ENCODE measurements at places on chromosomes 5 and 9. TPM values are rescaled to one million over a fixed set of nuclear protein-coding genes. Genes with fewer than 3 reads are reported as not detected.

PCDHB13 gene
- 16.1 TPM for total RNA-seq

SPATA31A3 gene
- not detected for total RNA-seq

CSF1R gene
- 76.3 TPM for total RNA-seq

SPINK13 gene
- not detected for total RNA-seq

SH3GL2 gene
- not detected for total RNA-seq

AUH gene
- total RNA-seq: 36.1 TPM

NIM1K gene
- total RNA-seq: 0.85 TPM

GRCh38 chr9:126532951-126533925 lies 80.5 kb upstream of the LMX1B start:
- DNase-seq: no peak

- DNase-seq: no peak
Observed at GRCh38 chr5:108942701-108943100, 195.0 kb downstream of the FER start.

- no peak for DNase-seq
Observed at GRCh38 chr9:34983209-34983608, 6.3 kb upstream of the DNAJB5 start.

DNA sequence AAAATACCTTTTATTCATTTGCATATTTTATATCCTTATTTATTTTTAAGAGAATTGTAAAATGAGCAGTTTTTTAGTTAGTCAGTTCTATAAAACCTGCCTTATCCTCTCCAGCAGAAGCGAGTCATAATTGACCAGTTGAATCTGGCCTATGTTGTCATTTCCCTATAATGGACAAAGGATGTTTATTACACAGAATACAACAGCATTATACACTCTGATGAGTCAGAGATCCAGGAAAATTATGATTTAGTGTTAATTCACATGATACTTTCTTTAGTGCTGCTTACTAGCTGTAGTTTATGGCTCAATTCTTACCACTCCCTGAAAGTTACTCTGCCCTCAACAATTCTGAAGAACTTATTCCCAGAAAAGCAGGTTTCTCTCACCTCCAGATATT lies 26.8 kb upstream of the LURAP1L start:
- no peak for DNase-seq

DNA sequence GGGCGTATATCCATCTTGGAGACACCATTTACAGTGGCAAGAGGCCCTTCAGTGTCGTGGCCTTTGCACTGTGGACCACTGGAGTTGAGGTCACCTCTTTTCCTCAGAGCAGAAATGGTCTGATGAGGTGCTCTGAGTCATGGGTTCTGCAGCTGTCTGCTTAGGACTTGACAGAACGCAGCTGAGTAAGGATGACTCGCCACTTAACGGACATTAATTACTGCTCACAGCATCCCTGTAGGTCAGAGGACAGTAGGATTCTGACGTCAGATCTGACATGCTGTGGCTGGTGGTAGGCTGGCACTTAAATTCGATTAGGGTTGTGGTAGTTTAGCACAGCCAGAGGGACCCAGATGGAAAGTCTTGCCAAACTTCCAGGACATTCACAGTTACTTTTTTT lies 479.4 kb downstream of the DMAC1 start:
- no peak for DNase-seq

- DNase-seq: no peak
Observed at GRCh38 chr9:118711843-118712242, 657.4 kb downstream of the BRINP1 start.
